D721Med (cell line): ENCODE measurements at places on chromosomes 12 and 14.

DNA sequence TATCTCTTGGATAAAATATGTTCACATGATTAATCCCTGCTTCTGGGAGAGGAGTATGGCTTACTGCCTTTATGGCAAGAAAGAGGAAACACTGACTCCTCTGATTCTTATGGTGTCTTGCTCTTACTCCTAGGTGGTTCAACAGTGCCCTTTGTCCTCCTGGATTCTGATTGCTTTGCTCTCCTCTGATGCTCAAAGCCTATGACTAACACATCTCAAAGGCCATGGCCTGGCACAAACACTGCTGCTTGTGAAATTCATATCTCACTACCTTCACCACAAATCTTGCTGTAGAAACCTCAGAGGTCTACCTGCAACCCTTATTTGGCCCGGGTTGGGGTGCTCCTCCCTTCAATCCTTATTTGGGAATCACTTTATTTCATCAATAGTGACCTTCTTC, 217.2 kb downstream of the C12orf50 start:
- no peak for DNase-seq

DNA sequence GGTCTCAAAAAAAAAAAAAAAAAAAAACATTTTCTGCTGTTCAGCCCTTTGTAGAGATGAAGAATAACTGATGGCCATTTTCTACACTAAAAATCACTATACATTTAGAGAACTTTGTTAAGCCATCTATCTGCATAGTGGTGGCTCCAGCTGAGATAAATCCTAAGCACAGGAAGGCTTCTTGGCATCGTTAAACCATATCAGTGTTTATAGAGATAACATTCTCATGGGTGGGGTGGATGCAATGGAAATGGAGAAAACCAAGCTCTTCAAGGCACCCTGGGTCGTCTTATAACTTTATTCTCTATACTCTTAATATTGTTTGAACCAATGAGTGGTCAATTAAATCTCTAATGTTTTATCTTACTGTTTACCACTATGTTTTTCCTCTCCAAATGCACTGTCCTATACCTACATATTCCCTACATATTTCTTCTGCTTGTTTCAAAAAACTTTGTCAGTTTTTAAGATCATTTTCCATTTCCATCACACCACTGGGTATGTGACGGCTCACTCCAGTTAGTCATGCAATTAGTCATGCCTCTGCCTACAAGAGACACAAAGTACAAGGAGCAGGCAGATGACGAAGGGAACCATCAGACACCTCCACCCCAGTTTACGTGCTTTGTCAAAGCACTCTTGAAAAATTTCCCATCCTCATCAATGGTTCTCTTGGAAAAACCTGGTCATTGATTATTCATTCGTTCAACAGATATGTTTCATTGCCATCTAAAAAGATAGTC, 119.3 kb upstream of the OVCH1 start:
- DNase-seq: no peak

DNA sequence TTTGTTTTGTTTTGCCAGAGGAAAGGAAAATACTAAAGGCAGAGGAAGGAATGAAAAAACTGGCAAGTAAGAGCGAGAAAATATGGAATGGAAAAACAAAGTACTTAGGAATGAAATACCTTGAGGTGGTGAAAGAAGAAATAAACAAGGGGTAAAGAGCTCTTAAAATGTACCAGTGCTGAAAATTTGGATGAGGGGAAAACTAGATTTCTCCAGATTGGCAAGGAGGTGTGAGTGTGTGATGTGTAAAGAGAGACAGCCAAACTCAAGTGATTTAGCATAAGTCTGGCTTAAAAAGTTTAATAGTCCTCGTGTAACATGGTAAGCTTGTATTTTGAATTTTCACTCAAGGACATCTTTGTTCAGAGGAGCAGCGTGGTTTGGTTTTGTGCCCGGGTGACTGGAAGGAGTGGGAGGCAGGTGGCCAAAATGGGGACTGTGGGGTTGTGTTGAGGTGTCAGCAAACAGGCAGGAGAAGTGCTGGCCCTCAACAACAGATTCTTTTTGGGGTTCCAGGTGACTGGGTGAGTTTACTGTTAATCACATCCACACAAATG, 102.7 kb downstream of the DACT1 start:
- DNase-seq: no peak

DNA sequence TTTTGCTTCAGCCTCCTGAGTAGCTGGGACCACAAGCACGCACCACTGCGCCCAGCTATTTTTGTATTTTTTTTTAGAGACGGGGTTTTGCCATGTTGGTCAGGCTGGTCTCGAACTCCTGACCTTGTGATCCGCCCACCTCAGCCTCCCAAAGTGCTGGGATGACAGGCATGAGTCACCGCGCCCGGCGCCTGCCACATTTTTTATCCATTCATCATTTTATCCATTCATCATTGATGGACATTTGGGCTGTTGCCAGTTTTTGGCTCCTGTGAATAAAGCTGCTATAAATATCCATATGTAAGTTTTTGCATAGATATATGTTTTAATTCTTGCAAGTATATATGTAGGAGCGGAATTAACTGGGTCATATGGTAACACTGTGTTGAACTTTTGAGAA, 79.5 kb downstream of the DAAM1 start:
- DNase-seq: no peak

- DNase-seq: no peak
Observed at GRCh38 chr12:131229426-131230339, 276.0 kb downstream of the ADGRD1 start.

DNA sequence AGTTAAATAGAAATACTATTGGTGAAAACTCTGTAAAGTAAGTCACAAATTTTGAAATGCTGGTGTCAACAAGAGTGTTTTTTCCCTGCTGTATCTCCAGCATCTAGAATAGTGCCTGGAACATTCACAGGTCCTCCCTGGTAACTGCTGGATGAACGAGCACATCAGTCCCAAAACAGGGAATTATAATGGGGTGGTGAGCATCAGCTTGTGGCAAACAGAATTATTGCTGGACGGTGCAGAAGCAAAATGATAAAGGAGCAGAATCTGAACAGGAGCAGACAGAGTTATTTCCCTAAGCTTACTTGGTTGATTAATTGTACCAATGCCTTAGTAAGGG, 129.9 kb downstream of the GRIP1 start:
- DNase-seq: no peak

GRCh38 chr12:126055521-126055920, 990.3 kb downstream of the AACS start:
- no peak for DNase-seq

GRCh38 chr12:22971247-22971646, 346.3 kb downstream of the ETNK1 start:
- DNase-seq: no peak

GRCh38 chr14:31441273-31442111, 15.8 kb downstream of the DTD2 start:
- no peak for DNase-seq

GRCh38 chr14:55964091-55964490, 154.1 kb upstream of the PELI2 start:
- DNase-seq: no peak

GRCh38 chr12:1226951-1227350, 235.9 kb downstream of the ERC1 start:
- no peak for DNase-seq

GRCh38 chr12:58804749-58805148, 115.6 kb downstream of the LRIG3 start:
- DNase-seq: no peak

DNA sequence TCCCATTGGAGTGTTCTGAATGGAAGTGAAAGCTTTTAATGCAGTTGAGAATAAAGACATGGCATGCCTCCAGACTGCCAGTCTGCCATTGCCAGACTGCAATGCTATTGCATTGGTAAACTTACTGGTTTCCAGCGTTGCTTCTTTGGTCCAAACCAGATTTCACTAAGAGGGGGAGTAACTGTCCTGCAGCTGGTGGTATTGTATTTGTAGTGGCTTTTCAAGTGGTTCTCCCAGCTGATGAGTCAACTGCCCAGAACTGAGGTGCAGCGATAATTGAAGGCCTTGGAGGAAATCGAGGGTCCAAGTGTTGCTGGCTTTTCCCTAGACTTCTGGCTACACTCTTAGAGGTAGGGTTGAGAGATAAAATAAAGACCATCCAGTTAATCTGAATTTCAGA, 31.9 kb downstream of the ERG28 start:
- no peak for DNase-seq

GRCh38 chr12:92141591-92142121, 4.0 kb downstream of the BTG1 start:
- DNase-seq: no peak

DNA sequence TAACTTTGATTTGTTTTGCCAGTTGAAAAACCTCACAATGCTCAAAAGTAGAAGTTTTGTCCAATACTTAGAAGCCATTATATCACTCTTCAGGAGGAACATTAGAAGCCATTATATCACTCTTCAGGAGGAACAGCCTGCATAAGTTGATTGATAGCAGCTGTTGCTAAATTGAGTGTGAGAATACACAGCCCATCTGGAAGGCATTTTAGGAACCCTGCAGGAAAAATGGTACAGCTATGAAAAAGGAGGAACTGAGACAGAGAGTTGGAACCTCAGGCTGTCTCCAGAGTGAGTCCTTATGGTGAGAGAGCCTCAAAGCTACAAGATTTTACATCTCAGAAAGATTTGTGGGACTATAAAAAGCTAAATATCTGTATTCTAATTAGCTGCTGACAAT, 207.0 kb downstream of the MYRFL start:
- DNase-seq: no peak

- no peak for DNase-seq
Observed at GRCh38 chr14:82635915-82636314, 1102.3 kb upstream of the SEL1L start.
